ENCODE measurements at places on chromosomes 3 and 15.

DNA sequence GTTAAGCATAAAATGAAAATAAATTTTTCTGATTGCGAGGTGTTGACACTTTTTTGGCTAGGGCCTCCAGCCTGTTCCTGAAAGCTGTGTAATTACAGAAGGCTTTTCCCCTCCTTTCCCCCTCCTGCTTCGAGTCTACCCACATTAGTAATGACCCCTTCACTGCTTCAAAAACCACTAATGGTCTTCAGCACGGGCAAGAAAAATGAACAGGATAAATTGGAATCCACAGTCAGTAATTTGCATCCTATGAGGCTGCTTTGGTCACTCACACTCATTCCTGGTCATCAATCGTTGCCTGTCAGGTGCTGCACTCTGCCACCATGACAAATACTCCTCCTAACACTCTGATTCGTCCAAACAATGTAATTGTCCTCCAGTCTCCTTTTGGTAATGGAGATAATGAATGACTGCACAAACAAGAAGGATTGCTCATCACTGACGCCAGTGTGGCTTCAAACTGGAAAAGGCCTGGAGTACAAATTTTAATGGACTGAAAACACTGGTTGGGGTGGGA lies 148.6 kb downstream of the MEIS2 start:
- no peak for DNase-seq

DNA sequence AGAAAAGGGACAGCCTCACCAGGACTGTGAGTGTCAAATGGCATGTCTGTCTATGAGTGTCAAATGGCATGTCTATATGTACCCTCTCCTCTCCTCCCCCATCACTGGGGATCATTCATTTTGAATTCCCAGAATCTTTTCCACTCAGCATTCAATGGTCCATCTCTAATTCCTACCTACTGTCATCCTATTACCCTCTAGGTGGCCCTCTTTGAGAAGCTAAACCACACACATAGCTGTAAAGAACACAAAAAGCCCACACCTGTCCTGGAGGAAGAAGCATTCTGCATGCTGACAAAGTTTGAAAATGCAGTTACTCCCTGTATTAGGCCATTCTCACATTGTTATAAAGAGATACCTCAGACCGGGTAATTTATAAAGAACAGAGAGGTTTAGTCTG lies 46.2 kb upstream of the PYDC2 start:
- DNase-seq = no peak

DNA sequence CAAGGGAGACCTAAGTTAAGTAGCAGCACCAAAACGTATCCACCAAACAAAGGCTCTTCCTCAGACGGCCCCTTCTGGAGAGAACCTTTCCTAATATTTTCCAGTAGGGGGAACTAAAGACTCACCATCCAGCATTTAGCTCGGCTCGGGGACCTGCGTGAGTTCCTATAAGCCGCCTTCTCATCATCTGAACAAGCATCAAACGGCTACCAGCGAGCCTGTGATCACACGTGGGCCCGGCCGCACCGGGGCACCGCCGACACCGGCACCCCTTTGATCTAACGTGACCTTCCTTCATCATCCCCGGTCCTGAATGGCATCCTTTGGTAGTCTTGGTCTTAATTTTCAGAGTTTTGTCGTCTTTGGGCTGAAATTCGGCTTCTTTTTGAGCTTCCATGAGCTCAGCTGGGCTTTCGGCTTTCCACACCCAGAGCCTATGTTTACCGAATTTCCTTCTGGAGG lies 1.4 kb upstream of the ROBO2 start:
- no peak for DNase-seq

DNA sequence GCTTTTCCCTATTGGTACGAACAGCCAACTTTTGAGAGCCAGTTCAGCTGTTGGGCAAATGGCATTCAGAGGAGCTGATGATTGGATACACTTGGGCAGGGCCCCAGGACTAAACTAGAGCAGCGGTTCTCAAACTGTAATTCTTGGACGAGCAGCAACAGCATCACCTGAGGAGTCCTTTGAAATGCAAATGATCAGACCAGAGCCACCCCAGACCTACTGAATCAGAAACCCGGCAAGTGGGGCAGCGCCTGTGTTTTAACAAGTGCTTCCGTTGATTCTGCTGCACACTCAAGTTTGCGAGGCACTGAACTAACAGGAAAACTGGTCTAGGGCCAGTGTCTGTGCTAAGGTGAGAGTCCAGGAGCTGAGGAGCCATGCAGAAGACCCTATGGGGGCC lies 239.7 kb downstream of the UACA start:
- DNase-seq = no peak

- DNase-seq = peak; percentile 43
Measured at GRCh38 chr15:73927476-73928240, 1.4 kb downstream of the LOXL1 start.

GRCh38 chr3:184354121-184354728 lies 7.2 kb downstream of the CLCN2 start:
- DNase-seq = peak; percentile 48

Measured in stimulated activated CD4-positive, alpha-beta T cell treated with anti-CD3 and anti-CD28 coated beads, TNF-alpha, amount 100 ng/mL, for 48 hours (primary cell).